ENCODE measurements at places on chromosomes 2 and 18.

- DNase-seq, result no peak
Observed at GRCh38 chr2:182504903-182505302, 78.1 kb upstream of the PDE1A start.

DNA sequence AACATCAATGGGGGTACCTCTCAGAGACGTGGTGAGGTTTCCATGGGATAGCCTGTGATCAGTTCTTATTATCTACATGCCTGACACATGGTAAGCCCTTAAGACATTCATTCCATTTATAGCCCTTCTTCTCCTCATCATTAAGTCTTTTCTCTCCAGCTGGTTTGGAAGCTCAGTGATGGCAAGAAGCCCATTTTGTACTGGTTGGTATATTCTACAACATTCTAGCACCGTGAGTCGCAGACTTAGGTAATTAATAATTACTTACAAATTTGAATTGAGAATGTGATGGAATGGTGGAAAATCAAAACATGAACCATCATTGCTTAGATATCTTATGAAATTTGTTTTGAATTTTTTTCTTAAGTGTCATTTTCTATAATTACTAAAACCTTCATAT, 472.6 kb downstream of the DLGAP1 start:
- DNase-seq, result no peak

DNA sequence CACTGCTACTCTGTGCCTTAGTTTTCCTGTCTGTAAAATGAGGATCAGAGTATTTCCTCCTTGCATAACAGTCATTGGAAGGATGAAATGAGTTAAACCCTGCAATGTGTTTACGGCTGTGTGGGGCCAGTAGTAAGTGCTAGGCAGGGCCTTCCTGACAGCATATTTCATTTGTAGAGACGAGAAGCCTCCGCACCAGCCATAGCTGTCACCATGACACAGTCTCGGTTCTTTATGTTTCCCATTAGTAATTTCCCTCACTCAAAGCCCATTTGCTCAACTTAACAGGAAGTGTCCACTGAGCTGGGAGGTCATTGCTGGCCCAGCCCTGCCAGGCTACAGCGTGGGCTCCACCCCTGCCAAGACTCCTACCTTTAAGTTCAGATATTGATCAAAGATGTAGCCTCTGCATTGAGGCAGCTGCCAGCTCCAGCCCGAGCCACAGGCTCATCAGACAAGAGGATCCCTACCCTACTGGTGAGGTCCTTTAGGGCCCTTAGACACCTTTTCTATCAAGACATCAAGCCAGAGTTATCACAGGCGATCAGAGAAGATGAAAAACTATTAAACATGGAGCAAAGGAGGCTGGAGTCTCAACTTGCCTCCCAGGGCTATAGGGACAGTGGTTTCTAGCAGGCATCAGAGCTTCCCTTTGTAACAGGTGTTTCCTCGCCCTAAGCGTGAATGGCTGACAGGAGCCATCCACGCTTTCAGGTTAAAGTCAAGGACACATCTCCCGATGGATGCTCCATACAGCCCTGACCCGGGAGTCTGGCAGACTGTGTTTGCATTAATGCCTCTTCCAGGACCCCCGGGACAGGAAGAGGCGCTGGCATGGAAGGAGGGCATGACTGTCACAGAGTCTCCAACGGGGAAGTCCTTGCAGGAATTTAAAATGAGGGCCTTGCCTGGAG, 251.7 kb downstream of the NDUFA10 start:
- no peak for DNase-seq

DNA sequence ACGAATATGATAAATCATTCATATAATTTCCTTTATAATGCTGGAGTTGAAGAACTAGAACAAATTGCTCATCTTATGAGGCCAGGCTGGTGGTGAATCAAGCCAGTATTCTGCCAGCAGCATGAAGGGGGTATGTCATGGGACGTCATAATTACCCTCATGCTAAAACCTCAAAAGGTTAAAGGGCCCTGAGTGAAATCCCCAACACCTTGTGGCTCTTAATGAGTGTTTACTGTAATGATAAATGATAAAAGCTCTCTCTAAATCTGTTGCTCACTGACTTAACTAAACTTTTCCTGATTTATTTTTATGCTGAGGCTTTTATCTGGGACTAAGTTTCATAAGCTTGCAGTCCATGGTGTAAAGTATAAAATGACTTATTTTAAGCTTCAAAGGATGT, 18.3 kb upstream of the NEDD4L start:
- DNase-seq, result no peak

- no peak for DNase-seq
Observed at GRCh38 chr2:62349788-62350187, 153.9 kb downstream of the B3GNT2 start.

DNA sequence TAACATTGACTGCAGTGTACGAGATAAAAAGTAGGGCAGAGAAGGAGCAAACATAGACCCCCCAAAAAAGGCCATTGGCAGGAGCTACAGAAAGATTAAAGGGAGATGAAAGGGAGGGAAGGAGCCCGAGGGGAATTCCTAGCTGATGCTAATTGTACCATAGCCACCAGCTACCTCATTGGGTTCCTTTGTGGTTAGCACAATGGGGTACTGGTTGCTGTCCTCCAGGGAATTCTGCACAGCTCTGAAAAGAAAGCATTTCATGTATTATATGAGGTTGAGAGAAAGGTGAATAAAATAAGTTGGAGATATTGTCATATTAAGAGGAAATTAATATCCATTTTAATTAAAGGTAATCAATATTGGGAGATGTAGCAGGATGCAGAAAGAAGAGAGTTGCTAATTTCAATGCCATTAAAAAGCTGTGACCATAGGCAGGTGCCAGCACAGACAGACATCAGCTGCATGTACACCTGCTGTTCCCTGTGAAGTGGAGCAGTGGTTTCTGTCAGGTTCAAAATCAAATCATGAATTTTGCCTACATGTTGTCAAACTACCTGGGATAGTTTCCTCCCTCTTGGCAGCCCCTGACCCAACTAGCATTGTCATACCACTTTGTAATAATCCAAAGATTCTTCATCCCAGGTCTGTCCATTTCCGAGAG, 185.4 kb upstream of the DLGAP1 start:
- no peak for DNase-seq

DNA sequence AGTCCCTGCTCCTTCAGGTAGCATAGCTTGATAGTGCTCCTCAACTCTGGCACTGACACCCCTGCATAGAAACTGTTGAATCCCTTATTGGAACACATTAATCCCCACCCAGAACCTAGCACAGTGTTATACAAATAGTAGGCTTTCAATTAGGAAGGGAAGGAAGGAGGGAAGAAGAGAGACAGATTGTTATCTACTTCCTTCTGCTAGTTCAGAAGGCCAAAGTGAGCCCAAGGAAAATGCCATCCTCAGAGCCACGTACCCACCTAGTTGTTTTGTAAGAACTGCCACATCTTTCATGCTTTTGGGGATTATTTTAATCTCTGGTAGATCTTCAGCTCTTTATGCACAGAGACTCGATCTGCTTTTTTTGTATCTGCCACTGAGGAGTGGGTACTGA, 75.1 kb downstream of the CLHC1 start:
- DNase-seq, result no peak
